Renal cortical epithelial cell (primary cell): ENCODE measurements at places on chromosomes 1 and 21. TPM values are rescaled to one million over a fixed set of nuclear protein-coding genes. Genes with fewer than 3 reads are reported as not detected.

- no peak for DNase-seq
Observed at GRCh38 chr1:12106153-12106552, 43.0 kb downstream of the TNFRSF8 start.

GRCh38 chr1:157140063-157140588, 1.9 kb upstream of the ETV3 start:
- no peak for DNase-seq

DNA sequence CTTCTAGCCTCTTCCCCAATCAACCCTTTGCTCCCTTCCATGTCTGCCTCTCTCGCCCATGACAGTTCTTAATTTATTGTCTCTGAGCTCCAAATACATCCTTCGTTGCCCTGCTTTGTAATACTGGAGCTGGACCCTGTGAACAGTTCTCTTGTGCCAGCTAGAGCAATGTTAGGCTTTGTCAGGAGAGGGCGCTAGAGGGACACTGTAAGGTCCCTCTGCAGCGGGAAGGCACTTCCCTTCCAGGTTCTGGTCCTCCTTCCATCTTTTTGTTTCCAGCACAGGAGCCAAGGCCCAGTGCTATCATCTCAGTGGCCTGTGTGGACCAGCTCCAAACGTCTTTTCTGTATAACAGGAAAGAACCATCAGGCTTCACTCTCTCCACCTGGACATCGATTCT, 95.9 kb downstream of the PTPRU start:
- peak; percentile 39 for DNase-seq

The TFF2 gene
- not detected in 2 replicates for total RNA-seq

DNA sequence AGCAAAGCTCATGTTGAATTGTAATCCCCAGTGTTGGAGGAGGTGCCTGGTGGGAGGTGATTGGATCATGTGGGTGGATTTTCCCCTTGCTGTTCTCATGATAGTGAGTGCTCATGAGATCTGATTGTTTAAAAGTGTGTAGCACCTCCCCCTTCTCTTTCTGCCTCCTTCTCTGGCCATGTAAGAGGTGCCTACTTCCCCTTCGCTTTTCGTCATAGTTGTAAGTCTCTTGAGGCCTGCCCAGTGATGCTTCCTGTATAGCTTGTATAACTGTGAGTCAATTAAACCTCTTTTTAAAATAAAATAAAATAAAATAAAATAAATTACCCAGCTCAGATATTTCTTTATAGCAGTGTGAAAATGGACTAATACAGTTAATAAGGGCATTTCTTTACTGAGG, 1025.7 kb downstream of the PLA2G4A start:
- no peak for DNase-seq
